T-helper 9 cell (primary cell): ENCODE measurements at places on chromosomes 6 and 20.
A peak's percentile ranks its signal among the peaks of the same experiment; 100 is the strongest.

- no peak for DNase-seq
Measured at GRCh38 chr20:24318569-24319352, 150.7 kb upstream of the SYNDIG1 start.

- no peak for DNase-seq
Measured at GRCh38 chr6:127077886-127078285, 40.6 kb upstream of the RSPO3 start.

- DNase-seq, result no peak
Measured at GRCh38 chr20:56453352-56453751, 15.1 kb upstream of the RTF2 start.

GRCh38 chr6:125489579-125490285 is 188.0 kb upstream of the HDDC2 start:
- DNase-seq, result no peak

GRCh38 chr6:27604986-27605385 is 132.1 kb upstream of the ZNF184 start:
- DNase-seq, result no peak

DNA sequence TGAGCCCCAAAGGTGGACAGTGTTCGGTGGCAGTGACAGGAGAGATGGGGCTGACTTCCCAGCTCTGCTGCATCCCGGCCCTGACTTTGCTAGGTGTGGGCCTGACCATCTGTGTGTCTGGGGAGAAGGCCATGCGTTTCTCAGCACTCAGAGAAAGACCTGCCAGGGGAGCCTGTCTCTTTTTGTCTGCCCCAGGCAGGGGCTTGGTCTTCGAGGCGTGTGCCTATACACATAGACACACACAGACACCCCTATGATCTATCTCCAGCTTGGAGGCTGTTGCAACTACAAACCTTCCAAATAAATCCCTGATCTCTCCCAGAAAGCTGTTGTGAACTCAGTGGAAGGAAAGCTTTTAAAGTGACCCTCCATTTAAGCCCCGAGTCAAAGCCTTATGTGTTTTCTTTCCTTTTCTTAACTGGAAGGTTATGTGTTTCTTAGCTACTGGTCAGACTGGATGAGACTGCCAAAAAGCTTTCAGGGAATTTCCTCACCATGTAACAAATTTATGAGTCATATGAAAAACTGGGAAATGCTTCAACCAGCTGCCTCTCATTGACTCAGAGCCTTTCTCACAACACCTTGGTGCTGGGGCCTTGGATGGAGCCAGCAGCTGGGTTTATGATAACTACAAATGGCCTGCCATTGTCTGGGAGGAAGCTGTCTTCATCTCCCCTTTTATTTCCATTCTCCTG is 102.6 kb downstream of the CDC5L start:
- DNase-seq, result no peak

- no peak for DNase-seq
Measured at GRCh38 chr6:161919691-161920090, 645.8 kb upstream of the AGPAT4 start.

DNA sequence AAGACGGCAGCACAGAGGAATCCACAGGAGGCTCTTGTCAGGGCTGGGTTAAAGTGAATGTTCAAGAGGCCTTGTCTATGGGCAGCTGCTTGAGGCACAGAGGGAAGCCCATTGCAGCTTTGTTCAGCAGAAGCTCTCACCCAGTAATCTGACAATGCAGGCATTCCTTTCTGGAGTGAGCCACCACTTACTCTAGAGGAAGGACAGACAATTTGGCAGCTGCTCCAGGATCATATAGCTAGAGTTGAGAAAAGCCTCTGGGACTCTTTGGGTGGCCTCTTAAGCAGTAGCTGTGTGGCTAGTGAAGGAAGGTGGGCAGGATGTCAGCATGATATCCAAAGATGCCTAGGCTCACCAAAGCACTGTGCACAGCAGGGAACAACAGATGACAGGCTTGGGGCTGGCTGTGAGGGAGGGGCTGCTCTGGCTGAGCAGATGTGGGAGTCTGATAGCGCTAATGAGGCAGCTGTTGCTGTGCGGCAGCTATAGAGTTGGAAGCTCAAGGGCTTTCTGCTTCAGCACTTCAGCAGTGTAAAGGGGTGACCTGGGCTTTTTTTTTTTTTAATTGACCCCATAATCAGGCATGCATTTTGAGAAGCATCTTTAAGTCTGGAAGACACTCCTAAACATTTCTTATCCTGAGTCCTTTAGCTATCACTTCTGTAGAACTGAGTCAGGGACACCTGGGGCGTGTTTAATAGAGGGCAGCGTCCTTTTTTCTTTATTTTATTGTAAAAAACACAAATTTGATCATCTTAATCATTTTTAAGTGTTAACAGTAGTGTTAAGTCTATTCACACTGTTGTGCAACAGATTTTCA is 27.2 kb downstream of the CMTR1 start:
- DNase-seq, result no peak

GRCh38 chr6:148885925-148886845 is 139.4 kb downstream of the UST start:
- no peak for DNase-seq

- no peak for DNase-seq
Measured at GRCh38 chr6:111837641-111838500, 35.4 kb downstream of the FYN start.

DNA sequence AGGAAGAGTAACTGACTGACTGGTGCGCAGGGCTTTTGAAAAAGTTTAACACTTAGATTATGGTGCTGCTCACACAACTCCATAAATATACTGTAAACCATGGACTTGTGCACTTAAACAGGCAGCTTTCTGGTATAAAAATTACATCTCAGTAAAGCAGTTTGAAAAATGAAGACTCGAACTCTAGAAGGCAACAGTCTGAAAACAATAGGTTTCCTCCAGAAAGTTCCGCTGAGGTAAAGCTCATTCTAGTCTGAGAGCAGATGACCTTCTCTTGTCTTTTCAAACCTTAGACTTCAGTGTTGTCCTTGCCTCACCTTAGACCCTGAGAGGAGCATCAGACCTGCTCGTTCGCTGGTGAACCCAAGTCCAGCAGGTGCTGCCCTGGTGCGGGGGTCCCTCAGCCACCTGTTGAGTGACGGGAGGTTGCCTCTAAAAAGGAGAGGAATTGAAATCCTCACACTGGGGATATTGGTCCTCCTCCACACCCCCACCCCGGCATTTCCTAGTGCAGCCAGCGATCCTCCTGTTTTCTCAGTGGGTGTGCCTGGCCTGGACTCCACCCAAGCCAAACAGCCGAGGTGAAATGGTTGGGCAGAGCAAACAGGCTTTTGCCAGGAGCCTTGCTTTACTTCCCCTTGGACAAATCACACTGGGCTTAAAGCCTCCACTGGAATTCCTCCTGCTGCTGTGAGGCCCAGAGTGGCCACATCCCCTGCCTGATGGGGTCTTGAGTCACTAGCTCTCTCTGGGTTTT is 14.7 kb upstream of the PYGB start:
- no peak for DNase-seq

- DNase-seq, result no peak
Measured at GRCh38 chr6:33705955-33706725, 5.4 kb downstream of the UQCC2 start.

DNA sequence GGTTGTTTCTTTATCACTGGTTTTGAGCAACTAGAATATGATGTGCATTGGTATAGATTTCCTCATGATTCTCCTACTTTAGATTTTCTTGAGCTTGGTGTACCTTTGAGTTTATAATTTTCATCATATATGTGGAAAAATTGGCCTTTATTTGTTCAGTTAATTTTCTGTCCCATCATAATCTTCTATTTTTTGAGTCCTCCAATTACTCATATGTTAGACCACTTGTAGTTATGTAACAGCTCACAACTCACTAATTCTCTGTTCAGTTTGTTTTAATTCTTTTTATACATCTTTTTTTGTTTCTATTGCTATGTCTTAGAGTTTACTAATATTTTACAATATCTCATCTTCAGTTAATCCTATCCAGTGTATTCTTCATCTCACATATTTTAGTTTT is 81.3 kb upstream of the LAMA2 start:
- DNase-seq, result no peak

- no peak for DNase-seq
Measured at GRCh38 chr6:23031986-23032385, 462.6 kb downstream of the HDGFL1 start.

- DNase-seq, result no peak
Measured at GRCh38 chr6:100488244-100488643, 23.5 kb upstream of the SIM1 start.

DNA sequence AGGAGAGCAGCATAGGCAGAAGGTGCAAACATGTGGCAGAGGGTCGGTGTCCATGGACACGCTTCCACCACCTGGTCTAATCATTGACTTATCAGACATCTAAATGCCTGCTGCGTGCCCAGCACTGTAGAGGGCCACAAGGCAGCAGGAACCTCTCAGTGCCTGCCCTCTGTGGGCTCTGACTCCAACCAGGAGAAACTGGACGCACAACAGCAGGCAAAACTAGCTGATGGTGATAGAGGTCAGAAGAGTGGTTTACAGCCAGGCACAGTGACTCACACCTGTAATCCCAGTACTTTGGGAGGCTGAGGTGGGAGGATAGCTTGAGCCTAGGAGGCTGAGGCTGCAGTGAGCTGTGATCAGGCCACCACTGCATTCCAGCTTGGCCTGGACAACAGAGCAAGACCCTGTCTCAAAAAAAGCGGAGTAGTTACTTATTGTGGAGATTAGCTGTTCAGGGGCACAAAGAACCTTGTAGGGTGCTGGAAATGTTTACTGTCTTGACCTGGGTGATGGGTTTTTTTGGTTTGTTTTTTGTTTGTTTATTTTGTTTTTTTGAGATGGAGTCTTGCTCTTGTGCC is 46.5 kb downstream of the PPARD start:
- no peak for DNase-seq

GRCh38 chr20:13220194-13220903 is 725 bp upstream of the ISM1 start:
- peak; percentile 21 for DNase-seq

GRCh38 chr6:75746221-75746620 is 2.8 kb upstream of the MYO6 start:
- DNase-seq, result no peak

DNA sequence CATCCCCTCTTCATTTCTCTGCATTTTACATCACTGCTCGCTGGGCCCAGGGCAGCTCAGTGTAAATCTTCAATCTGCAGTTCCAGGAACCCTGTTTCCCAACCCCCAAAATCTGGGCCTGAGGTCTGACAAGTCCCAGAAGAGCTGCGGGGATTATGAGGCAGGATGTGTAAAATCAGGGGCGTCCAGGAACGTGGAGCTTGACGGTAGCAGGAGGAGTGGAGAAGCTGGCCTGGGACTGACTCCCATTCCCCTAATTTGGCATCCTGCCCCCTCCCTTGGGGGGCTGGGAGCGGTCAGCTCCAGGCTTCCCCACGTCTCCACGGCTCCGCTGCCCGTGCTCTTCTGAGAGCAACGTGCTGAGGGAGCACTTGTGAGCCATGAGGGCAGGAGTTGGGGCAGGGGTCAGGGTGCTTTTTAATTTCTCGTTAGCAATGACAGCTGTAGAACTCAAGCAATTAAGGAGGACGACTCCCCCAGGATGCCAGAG is 23.4 kb upstream of the VEGFA start:
- no peak for DNase-seq

GRCh38 chr6:10690651-10691445 is 3.6 kb downstream of the C6orf52 start:
- no peak for DNase-seq

- DNase-seq, result no peak
Measured at GRCh38 chr6:69584913-69585729, 211.7 kb downstream of the LMBRD1 start.

GRCh38 chr6:129175066-129175465 is 292.1 kb downstream of the LAMA2 start:
- DNase-seq, result no peak

DNA sequence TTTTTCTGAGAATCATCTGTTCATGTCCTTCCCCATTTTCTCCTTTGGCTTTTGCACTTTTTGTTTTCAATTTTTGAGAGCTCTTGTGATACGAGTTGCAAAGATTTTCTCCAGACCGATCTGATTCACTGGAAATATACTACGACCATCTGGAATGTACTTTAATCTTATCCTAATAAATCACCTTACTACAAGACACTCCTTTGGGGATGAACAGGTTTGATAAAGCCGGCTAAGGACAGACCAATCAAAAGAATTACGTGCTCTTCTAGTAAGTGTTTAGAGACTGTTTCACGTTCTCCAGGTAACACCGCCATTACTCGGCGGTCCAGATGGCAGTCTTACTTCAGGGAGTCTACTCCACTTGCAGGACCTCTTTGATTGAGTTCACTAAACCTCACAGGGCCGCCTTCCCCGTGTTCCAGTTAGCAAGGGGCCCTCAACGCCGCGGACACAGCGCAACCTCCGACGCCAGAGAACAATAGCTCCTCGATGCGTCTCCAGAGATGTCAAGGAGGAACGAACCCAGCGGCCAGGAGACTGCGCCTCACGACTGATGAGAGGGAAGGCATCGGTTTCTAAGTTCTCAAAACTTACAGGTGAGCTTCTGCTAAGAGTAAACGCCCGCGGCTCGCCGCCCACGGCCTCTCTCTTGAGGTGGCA is 920 bp upstream of the WTAP start:
- DNase-seq, result no peak

GRCh38 chr6:3023663-3024483 is 24.2 kb downstream of the NQO2 start:
- peak; percentile 76 for DNase-seq

GRCh38 chr6:75424618-75425548 is 68.7 kb downstream of the FILIP1 start:
- DNase-seq, result no peak

DNA sequence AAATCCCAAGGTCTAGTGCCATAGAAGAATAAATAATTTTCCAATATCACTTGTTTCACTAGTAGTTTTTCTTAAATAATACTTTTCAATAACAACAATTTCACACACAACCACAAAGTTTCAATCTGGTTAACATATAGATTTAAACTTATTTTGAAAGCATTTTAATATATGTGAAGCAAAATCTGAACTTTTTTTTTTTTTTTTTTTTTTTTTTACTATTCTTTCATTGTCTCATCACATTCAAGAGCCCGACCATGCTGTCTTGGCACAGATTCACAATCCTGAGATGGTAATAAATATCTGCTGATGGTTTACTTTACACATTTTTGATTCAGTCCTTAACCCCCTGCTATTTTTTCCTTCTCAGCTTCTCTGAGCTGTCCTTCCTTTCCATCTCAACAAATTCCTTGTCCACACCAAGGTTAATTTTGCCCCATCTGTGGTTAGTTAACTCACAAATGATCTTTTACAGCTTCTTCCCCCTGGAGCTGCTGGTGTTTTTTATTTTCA is 262.8 kb downstream of the TMEM242 start:
- DNase-seq, result no peak

DNA sequence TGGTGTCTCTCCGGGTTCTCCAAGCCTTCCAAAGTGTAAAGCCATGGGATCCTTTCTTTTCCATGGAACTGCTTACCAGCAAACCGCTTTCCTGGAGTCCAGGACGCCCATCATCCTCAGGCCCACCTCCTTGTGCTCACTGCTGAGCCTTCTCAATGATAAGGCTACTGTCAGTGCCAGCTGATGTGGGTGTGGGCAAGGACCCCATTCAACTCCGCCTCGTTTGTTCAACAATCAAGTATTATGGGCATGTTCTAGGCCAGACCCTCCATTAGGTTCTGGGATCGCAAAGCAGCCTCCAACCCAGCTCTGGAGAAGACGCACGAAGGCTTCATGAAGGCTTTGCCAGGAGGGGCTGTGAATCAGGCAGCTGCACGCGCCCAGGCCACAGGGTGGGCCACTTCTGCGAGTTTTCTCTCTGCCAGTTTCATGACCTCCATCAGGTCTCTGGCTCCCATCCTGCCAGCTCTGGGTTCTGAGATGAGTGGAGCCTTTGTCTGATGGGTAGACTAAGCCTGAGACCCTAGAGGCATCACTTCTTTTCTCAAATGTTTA is 177.1 kb downstream of the MRPL14 start:
- DNase-seq, result no peak
